MCF 10A (cell line): ENCODE measurements at places on chromosomes 5 and 9. TPM values are rescaled to one million over a fixed set of nuclear protein-coding genes. Genes with fewer than 3 reads are reported as not detected.
A peak's percentile ranks its signal among the peaks of the same experiment; 100 is the strongest.

DNA sequence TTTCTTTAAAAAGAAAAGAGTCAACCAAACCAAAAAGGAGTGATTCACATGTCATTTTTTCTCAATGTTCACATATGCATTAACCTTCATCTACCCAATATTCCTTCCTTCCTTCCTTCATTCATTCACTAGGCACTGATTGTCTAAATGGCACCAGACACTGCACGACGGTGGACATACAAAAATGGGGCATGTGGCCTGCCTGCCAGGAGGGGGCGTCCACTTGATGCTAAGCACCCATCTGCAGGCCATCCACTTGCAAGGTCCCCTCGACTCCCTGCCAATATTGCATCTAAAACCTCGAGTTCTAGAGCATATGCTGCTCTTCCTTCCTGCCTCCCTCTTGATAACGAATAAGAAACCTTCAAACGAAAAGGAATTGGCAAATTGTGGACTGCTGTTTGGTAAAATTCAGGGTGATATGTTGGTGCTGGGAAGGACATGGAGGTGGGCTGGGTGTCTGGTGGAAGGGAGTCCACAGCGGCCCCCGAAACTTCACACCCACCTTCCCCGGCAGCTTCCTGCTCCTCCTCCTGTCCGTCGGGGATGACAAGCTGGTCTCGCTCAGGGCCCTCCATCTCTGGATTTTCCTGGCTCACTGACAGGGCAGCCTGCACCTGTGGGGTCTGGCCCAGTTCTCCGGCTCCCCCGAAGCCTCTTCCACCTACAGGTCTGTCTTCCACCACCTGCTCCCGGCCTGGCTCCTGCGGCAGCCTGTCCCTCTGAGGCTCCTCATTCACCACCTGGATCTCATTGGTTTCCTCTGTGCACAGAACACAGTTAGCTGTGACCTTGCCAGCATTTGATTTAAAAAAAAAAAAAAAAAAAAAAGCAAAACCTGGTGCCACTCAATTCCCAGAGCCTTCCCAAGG is 64.3 kb downstream of the GOLM1 start:
- H3K36me3 ChIP-seq = peaks cover 54% of the 10 kb centered on the region
- H3K27me3 ChIP-seq = no peaks in the 10 kb centered on the region
- no peak overlapping the region for H3K4me3 ChIP-seq
- H3K4me1 ChIP-seq = no peaks in the 10 kb centered on the region
- no peak overlapping the region for H3K27ac ChIP-seq

- H3K36me3 ChIP-seq = no peaks in the 10 kb centered on the region
- no peak overlapping the region for H3K4me3 ChIP-seq
- no peak for DNase-seq
- peaks cover 17% of the 10 kb centered on the region for H3K4me1 ChIP-seq
Measured at GRCh38 chr9:104993291-104993963, 65.5 kb upstream of the ABCA1 start.

DNA sequence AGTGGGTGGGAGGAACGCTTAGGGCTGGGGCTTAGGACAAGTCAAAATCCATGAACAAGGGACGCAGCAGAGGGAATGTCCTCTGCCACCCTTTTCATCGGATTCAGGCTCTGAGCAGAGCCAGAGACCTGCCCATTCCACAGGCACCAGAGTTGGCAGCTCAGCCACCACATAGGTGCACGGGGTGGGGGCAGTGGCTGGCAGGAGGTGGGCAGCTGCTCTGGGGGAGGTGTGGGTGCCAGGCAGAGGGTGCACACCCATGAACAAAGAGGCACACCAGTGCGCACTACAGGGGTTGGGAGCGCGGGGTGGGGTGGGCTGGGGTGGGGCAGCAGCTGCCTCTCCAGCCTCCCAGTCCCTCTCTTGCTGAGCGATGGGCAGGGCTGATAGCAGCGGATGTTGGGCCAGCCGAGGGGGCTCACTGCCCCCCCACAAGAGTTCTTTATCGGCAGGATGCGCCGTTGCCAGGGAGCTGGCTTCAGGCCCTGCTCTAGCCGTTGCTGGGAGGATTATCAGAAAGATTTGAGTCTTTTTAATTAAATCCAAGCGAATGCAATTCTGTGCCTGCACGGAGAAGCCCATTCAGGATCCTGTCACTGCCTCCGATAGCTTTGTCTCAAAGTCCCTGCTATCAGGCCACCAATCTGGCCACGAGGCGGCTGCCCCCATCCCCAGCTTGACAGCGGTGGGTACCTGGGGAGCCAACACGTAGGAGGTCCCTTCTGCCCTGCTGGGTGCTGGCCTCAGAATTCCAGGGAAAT is 64.3 kb upstream of the LMX1B start:
- no peaks in the 10 kb centered on the region for H3K36me3 ChIP-seq
- no peak overlapping the region for H3K4me3 ChIP-seq
- H3K27me3 ChIP-seq = no peaks in the 10 kb centered on the region
- H3K27ac ChIP-seq = no peak overlapping the region
- DNase-seq = no peak

SOX30 gene
- total RNA-seq = 0.15 TPM in 1 of 2 replicates, not detected in the other

DNA sequence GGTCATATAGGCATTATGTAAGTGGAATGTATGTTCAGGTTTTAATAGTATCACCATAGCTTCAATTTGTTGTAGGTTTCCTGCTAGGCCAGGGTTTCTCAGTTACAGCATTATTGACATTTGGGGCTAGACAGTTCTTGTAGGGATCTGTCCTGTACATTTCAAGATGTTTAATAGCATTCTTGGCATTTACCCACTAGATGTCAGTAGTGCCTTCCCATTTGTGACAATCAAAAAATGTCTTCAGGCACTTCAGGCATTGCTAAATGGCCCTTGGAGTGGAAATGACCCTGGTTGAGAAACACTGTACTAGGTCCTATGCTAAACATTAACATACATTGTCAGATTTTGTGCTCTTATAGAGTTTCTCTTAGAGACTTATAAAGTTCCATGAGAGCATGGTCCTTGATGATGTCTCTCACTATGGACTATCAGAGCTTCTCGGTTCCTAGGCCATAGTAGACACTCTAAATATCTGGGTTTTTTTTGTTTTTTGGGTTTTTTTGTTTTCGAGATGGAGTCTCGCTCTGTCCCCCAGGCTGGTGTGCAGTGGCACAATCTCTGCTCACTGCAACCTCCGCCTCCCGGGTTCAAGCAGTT is 1.4 kb downstream of the KIF20A start:
- H3K36me3 ChIP-seq = peaks cover 54% of the 10 kb centered on the region
- DNase-seq = peak; percentile 94
- H3K27ac ChIP-seq = no peak overlapping the region
- no peaks in the 10 kb centered on the region for H3K27me3 ChIP-seq

IFNA5 gene
- total RNA-seq = not detected in 2 replicates

GRCh38 chr5:92836855-92837755 is 743.9 kb downstream of the NR2F1-AS1 start:
- H3K27me3 ChIP-seq = no peaks in the 10 kb centered on the region
- DNase-seq = peak; percentile 11
- peak overlapping the region; percentile 75 for H3K27ac ChIP-seq
- no peak overlapping the region for H3K4me3 ChIP-seq
- no peaks in the 10 kb centered on the region for H3K36me3 ChIP-seq
- H3K4me1 ChIP-seq = peaks cover 15% of the 10 kb centered on the region

NPDC1 gene
- total RNA-seq = 161 and 171 TPM in 2 replicates

DNA sequence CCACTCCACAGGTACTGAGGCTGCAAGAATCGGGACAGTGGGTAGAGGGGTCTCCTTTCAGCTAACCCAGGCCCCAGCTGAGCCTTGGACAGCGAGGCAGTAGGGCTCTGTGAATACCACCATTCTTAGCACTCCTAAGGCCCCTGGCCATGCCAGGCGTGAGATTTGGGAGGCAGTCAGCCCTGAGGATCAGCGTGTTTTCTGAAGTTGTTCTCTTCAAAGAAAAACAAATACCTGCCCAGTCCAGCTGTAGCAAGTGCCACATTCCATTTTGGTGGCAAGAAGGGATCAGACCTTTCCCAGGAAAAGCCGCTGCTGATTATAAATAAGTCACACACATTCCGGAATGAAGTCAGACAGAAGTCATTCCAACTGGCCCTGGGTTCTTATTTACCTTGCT is 47.8 kb downstream of the RALGPS1 start:
- H3K4me1 ChIP-seq = peaks cover 12% of the 10 kb centered on the region
- H3K27ac ChIP-seq = no peak overlapping the region
- H3K36me3 ChIP-seq = no peaks in the 10 kb centered on the region

- peaks cover 28% of the 10 kb centered on the region for H3K36me3 ChIP-seq
- no peak overlapping the region for H3K4me3 ChIP-seq
- no peaks in the 10 kb centered on the region for H3K27me3 ChIP-seq
- H3K27ac ChIP-seq = no peak overlapping the region
Measured at GRCh38 chr9:71741926-71742648, 26.2 kb downstream of the CEMIP2 start.

- H3K36me3 ChIP-seq = no peaks in the 10 kb centered on the region
- no peak overlapping the region for H3K27ac ChIP-seq
- DNase-seq = no peak
Measured at GRCh38 chr9:90807006-90807405, 5.4 kb downstream of the SYK start.

SHOC1 gene
- total RNA-seq = 0.09 and 0.15 TPM in 2 replicates

ZNF300 gene
- 14.6 and 15.4 TPM in 2 replicates for total RNA-seq

OR1J2 gene
- total RNA-seq = not detected in 2 replicates

DNA sequence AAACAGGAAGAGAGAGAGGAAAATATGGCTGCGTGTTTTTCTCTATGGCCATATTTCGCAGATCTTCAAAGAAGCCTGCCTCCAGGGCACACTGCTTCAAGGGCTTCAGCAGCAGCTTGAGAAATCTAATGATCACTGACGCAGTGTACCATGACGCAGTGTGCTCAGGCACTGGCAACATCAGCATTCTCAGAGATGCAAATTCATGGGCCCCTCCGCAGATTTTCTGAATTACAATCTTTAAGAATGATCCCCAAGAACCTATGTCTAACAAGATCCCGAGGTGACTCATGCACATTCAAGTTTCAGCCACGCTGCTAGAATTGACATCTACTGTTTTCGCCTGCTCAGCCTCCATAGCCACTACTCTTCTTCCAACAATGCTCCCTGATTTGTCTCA is 143.9 kb upstream of the ZNF366 start:
- H3K27ac ChIP-seq = no peak overlapping the region
- peaks cover 24% of the 10 kb centered on the region for H3K4me1 ChIP-seq
- no peaks in the 10 kb centered on the region for H3K36me3 ChIP-seq
- no peaks in the 10 kb centered on the region for H3K27me3 ChIP-seq
- H3K4me3 ChIP-seq = no peak overlapping the region

- peak overlapping the region; percentile 55 for H3K27ac ChIP-seq
- no peaks in the 10 kb centered on the region for H3K27me3 ChIP-seq
- H3K4me1 ChIP-seq = peaks cover 32% of the 10 kb centered on the region
- DNase-seq = peak; percentile 67
- no peaks in the 10 kb centered on the region for H3K36me3 ChIP-seq
- no peak overlapping the region for H3K4me3 ChIP-seq
Measured at GRCh38 chr5:163917747-163918146, 412.3 kb downstream of the MAT2B start.

ZNF462 gene
- 45.7 and 47.2 TPM in 2 replicates for total RNA-seq

TMC1 gene
- total RNA-seq = not detected in 2 replicates

- no peak overlapping the region for H3K4me3 ChIP-seq
- no peak overlapping the region for H3K27ac ChIP-seq
- no peaks in the 10 kb centered on the region for H3K36me3 ChIP-seq
- H3K4me1 ChIP-seq = peaks cover 8% of the 10 kb centered on the region
- peaks cover 89% of the 10 kb centered on the region for H3K27me3 ChIP-seq
Measured at GRCh38 chr5:176697934-176698538, 50.8 kb downstream of the TSPAN17 start.

- no peaks in the 10 kb centered on the region for H3K27me3 ChIP-seq
- H3K4me1 ChIP-seq = peaks cover 8% of the 10 kb centered on the region
- H3K27ac ChIP-seq = no peak overlapping the region
- DNase-seq = peak; percentile 78
Measured at GRCh38 chr5:75037106-75037505, 15.3 kb downstream of the GCNT4 start.

C9orf153 gene
- 0.19 TPM in 1 of 2 replicates, not detected in the other for total RNA-seq

- no peak overlapping the region for H3K27ac ChIP-seq
- H3K36me3 ChIP-seq = peaks cover 78% of the 10 kb centered on the region
- peak; percentile 50 for DNase-seq
- no peaks in the 10 kb centered on the region for H3K27me3 ChIP-seq
- H3K4me1 ChIP-seq = peaks cover 22% of the 10 kb centered on the region
Measured at GRCh38 chr9:33041432-33042188, 16.5 kb downstream of the DNAJA1 start.

- H3K36me3 ChIP-seq = no peaks in the 10 kb centered on the region
- peak; percentile 35 for DNase-seq
- H3K27me3 ChIP-seq = no peaks in the 10 kb centered on the region
- peaks cover 48% of the 10 kb centered on the region for H3K4me1 ChIP-seq
Measured at GRCh38 chr5:143241892-143242291, 161.6 kb downstream of the NR3C1 start.

PCDH1 gene
- 9.9 and 15.7 TPM in 2 replicates for total RNA-seq

DNA sequence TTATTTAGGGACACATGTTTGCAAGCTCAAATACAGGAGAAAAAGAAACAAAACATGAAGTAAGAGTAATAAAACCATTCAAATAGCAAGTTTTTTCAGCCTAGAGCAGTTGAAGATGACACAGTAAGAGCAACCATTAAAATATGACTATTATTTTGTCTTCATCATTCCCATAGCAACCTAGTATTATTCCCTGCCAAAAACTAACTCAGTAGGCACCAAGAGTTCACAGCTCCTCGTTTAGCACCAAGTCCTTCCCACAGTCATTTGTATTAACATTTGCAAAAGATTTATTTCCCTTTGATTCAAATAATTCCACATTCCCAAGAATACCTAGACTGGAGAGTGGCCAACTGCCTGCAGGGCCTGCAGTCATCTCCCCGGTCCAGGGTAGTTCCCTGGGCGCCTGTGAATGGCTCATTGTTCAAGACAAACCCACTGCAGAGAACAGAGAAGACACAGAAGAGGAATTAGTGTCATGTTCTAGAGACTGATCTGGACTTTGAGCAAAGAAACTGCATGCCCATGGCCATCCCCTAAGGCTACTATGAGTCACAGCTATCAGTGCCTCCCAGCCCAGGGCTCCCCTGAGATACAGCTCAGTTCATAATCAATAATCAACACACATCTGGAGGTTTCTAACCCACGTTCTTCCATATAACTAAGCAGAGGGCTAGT is 139.1 kb upstream of the MAP3K1 start:
- H3K4me3 ChIP-seq = no peak overlapping the region
- peak; percentile 16 for DNase-seq
- H3K27ac ChIP-seq = no peak overlapping the region
- no peaks in the 10 kb centered on the region for H3K36me3 ChIP-seq

- H3K36me3 ChIP-seq = no peaks in the 10 kb centered on the region
- DNase-seq = no peak
- no peaks in the 10 kb centered on the region for H3K27me3 ChIP-seq
- H3K4me1 ChIP-seq = peaks cover 14% of the 10 kb centered on the region
Measured at GRCh38 chr9:72394066-72394465, 29.1 kb upstream of the ZFAND5 start.

GRCh38 chr9:93814077-93814956 is 140.8 kb downstream of the BARX1 start:
- no peak overlapping the region for H3K4me3 ChIP-seq
- no peaks in the 10 kb centered on the region for H3K4me1 ChIP-seq
- peaks cover 21% of the 10 kb centered on the region for H3K27me3 ChIP-seq
- no peak for DNase-seq
